ENCODE measurements at places on chromosomes 7 and 10.

GRCh38 chr7:42029405-42029804 is 207.6 kb downstream of the GLI3 start:
- DNase-seq, result no peak

DNA sequence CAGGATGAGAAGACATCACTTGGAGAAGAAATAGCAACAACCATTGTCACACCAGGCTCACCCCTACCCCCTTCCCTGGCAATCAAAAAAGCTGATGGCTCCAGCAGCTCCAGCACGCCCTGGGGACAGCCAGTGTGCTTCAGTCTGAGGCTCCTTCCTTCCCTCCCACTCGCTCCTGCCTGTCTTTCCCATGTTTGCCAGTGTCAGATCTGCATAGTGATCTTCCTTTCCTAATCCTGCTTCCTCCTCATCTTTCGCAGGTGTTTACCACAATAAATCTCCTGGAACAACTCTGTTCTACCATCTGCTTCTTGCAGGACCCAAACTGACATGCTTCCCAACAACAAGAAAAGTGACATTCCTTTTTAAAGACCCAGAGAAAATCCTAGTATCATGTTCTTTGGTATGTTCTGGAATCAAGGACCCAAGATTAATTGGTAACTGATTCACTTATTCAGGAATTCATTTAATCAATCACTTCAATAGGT is 57.1 kb downstream of the STEAP1B start:
- no peak for DNase-seq

DNA sequence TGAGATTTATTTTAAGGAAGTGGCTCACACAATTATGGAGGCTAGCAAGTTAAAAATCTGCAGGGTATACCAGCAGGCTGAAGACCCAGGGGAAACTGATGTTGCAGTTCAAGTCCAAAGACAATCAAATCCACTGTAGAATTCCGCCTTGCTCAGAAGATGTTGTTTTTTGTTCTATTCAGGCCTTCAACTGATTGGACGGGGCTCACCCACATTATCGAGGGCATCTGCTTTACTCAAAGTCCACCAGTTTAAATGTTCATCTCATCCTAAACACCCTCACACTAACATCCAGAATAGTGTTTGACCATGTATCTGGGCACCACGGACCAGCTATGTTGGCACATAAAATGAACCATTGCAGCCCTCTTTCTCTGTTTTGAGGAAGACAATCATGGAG is 211.2 kb upstream of the GPR26 start:
- DNase-seq, result no peak

- DNase-seq, result no peak
These were observed 123.7 kb downstream of the CUL2 start for GRCh38 chr10:34966451-34966850.

DNA sequence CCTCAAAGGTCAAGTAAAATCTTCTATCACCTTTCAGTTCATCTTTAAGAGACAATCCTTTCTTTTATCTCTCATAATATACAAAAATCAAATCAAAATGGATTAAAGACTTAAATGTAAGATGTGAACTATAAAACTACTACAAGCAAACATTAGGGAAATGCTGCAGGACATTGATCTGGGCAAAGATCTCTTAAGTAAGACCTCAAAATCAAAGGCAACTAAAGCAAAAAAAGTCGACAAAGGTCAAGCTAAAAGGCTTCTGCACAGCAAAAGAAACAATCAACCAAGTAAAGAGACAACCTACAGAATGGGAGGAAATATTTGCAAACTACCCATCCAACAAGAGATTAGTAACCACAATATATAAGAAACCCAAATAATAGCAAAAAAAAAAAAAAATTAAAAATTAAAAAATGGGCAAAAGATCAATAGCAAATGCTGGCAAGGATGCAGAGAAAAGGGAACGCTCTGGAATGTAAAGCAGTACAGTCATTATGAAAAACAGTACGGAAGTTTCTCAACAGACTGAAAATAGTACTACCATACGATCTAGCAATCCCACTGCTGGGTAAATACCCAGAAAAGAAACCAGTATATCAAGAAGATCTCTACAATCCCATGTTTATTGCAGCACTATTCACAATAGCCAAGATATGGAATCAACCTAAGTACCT is 41.7 kb downstream of the TNPO3 start:
- DNase-seq, result no peak

GRCh38 chr10:35219292-35219691 is 92.6 kb downstream of the CREM start:
- no peak for DNase-seq

DNA sequence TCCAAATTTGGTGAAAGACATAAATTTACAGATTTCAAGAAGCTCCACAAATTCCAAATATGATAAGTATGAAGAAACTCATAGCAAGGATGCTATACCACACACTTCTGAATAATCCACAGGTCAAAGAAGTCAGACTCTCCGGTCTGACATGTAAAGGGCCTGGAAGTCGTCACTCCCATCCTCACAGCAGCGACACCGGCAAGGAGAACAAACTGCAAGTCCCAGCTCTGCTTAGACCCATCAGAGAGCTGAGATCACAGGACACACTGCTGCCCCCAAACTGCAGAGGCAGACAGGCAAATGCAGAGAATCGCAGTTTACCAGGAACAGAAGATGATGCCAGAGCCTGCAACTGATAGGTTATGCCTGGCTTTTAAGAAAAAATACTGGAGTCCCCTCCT is 62.0 kb downstream of the AMZ1 start:
- DNase-seq, result no peak

GRCh38 chr7:42982604-42983115 is 50.5 kb downstream of the MRPL32 start:
- no peak for DNase-seq

- DNase-seq, result no peak
These were observed 143.0 kb downstream of the RSU1 start for GRCh38 chr10:16674147-16674703.

DNA sequence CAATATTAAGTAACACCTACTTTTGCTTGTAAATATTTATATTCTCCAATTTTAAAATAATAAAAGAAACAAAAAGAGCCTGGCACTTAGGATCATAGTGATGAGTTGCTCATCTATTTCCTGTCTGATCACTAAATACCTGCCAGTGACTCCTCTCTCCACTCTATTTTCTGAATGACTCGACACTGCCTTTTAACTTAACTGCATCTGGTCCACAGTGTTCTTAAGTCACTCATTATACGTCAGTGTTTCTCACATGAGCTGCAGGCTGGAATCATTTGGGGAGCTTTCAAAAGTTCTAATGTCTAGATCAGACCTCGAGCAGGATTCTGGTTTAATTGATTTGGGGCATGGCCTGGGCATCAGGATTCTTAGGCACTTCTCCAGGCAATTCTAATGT is 78.0 kb upstream of the AGBL3 start:
- DNase-seq, result no peak

- no peak for DNase-seq
These were observed 106.3 kb downstream of the NKX6-2 start for GRCh38 chr10:132679640-132680039.

GRCh38 chr7:46247664-46248063 is 326.6 kb upstream of the IGFBP3 start:
- no peak for DNase-seq

GRCh38 chr10:122954731-122955050 is 664 bp upstream of the C10orf88 start:
- no peak for DNase-seq

DNA sequence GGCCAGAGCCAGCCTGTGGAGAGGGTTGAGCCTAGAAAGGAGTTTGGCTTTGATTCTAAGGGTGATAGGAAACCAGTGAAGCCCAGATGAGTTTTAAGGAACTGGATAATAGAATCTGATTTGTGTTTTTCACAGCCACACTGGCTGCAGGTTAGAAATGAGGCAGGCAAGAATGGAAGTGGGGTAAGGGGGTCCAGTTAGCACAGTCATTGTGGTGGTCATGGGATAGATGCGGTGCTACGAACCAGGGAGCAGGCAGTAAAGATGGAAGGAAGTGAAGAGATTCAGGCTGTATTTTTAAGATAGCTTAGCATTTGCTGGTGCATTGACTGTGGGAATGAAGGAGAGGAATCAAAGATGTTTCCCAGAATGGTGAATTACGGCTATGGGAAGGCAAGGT is 322.2 kb downstream of the LRMDA start:
- DNase-seq, result no peak

DNA sequence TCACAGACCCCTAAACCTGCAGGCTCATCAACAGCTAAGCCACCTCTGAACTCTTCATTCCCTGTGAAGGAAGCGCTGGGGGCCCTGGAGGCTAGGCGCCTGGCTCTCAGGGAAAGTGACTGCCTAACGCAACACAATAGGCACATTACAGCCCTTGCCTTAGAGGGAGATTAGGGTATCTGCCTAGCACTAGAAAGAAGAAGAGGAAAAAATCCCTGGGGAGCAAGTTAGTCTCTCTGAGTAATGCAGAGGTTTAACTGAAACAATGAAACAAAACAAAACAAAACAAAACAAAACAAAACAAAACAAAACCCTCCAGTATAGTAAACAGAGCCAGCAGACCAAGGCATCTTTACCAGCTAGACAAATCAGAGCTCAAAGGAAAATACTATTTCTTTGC is 2.6 kb downstream of the ZNF777 start:
- DNase-seq, result no peak

DNA sequence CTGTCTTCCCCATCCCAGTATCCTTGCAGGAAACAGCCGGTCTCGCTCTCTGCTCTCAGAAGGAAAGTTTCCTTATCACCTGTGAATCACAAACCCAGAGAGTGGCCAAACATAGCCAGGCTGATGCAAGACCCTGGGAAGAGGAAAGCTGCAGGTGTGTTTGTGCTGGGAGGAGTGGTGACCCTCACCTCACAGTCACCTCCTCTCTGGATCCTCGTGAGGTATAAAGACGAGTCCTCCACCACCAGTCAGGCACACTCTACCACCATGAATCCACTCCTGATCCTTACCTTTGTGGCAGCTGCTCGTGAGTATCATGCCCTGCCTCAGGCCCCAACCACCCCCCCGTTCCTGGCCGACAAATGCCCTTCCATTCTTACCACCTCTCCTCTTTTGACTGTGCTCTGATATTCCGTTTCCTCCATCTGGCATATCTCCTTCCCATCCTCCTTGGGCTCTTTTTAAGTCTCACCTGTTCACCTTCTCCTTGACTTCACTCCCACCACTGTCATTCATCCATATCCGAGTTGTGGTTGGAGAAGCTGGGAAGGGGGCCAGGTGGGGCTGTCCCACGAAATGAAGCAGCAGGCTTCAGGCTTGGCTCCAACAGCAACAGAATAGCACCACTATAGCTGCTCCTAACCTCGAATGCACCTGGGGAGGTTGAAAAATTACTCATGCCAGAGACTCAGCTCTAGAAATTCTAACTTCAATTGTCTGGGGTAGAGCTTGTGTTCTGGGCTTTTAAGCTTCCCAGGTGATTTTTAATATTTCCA is at the start of gene PRSS1:
PRSS1 (plus strand) TSS at position 255 of the 776 bp plus-strand sequence; CDS start at position 268, 13 bp downstream.
- no peak for DNase-seq

DNA sequence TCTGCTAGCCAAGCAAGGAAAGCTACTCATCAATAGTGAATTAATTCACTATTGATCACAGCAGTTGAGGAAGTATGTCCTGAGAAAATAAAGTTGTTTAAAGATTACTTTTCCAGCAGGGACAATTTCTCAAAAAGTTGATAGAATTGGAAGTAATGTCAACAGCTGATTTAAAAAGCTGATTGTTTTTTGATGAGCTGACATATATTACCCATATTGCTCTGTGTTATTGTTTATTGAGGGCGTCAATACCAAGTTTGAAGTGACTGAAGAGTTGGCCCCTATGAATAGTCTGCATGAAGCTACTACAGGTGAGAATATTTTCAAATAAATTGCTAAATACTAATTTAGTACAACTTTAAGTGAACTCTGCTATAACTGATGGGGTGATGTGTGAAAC is 28.0 kb downstream of the ZFAND4 start:
- DNase-seq, result no peak

- DNase-seq, result no peak
These were observed 162.8 kb upstream of the KCND2 start for GRCh38 chr7:120110169-120110568.

DNA sequence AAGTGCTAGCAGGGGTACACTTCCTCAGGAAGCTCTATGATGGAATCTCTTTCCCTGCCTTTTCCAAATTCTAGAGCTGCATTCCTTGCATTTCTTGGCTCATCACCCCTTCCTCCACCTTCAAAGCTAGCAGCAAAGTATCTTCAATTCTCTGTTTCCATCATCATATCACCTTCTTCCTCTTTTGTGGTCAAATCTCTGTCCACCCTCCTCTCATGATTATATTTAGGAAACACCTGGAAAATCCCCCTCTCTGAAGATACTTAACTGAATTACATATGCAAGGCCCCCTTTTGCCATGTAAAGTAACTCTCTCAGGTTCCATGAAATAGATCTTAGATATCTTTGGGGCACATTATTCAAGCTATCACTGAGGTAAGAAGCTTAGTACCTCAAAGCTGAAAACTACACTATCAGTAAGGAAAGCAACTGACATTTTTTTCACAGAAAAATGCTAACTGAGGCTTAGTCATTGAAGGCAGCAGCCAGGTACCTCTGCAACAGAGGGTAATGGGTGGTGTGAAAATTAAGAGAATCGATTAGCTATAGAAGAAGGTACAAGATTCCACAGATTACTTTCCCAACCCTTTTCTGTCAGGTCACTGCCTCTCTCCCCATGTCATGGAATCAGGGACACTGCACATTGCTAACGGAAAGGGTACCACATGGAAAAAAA is 197.3 kb downstream of the MACC1 start:
- DNase-seq, result no peak

- no peak for DNase-seq
These were observed 113.1 kb downstream of the PTPRN2 start for GRCh38 chr7:158474488-158474887.

GRCh38 chr7:50229964-50230363 is 74.6 kb upstream of the IKZF1 start:
- DNase-seq, result no peak

DNA sequence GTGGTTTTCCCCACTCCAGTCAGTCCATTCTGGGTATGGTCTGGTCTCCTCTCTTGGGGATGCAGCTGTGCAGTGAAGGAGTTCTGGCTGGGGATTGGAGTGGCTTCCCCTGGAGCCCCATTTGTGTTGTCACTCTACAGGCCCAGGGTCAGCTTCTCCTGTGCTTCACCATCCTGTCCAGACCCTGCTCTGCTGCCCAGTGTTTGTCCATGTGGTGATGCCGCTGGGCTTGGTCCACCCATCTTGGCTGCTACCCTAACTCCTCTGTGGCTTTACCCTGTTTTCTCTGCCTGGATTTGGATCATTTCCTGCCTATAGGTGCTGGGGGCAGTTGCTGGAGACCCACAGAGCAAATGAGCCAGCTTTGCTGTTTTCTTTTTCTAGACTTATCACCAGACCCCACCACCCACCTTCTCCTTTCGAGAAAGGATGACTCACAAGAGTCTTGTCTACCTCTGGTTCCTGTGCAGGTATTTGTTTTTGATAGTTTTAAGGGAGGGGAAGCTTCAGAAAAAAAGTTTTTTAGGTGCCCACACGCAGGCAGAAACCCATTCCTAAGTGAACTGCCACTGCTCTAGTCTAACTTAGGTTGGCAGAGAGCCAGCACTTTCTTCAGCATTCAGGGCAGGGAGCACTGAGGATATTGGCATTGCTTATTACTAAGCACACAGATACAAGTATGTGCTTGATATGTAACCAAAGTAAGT is 8.5 kb downstream of the ZDHHC16 start:
- DNase-seq, result no peak

Measured in progenitor cell of endocrine pancreas (in vitro differentiated cells).